ENCODE measurements at places on chromosomes 7 and 10.

- no peak for DNase-seq
Measured at GRCh38 chr7:157521752-157522151, 184.9 kb downstream of the DNAJB6 start.

GRCh38 chr10:120984221-120984620 lies 133.1 kb downstream of the WDR11 start:
- DNase-seq, result no peak

- no peak for DNase-seq
Measured at GRCh38 chr7:151193203-151193978, 6.3 kb upstream of the ASB10 start.

GRCh38 chr7:117772421-117772820 lies 100.8 kb downstream of the CTTNBP2 start:
- no peak for DNase-seq

- DNase-seq, result no peak
Measured at GRCh38 chr7:155420116-155420515, 37.8 kb upstream of the EN2 start.

Measured in activated CD4-positive, CD25-positive, alpha-beta regulatory T cell (primary cell).